Stimulated activated CD8-positive, alpha-beta memory T cell treated with anti-CD3 and anti-CD28 coated beads, Interleukin-2, amount 100 ng/mL, for 1 hour (primary cell): ENCODE measurements at places on chromosomes 1 and 21.

- no peak for DNase-seq
Observed at GRCh38 chr1:67604778-67605177, 80.2 kb upstream of the GADD45A start.

DNA sequence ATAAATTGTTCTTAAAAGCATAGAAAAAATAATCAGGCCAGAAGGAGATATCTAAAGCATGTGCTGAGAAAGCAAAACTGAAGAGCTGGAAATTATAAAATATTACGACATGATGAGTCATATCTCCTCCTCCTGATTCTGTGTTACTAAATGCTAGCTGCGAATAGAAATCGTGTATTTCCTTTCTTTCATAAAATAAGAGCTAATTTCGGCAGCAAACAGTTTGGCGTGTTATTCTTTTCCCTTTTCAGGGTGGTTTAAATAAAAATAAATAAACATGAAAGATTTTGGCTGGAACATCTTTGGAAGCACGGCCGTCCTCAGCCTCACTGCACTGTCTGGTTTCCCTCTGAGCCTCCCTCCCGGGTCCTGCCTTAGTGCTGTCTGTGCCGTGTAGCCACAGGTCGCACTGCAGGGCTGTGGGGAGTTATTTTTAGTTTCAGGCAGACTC, 56.0 kb downstream of the ADARB1 start:
- DNase-seq = no peak

- no peak for DNase-seq
Observed at GRCh38 chr1:67609577-67610341, 75.2 kb upstream of the GADD45A start.

DNA sequence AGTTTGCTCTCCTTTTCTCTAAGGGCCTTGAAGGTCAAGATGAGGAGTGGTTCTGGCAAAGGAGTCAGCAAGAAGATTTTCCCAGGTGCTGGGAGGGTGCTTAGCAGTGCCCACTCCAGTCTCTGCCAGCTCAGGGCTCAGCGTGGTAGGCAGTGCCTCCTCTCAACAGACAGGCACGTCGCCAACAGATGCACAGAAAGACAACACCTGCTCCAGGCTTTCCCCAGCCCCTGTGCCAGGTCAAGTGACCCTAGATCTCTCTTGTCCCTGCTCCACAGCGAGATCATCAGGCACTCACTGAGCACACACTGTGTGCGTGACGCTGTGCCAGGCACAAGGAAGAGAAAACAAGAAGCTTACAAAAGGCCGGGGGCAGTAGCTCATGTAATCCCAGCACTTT, 86.0 kb downstream of the CASZ1 start:
- no peak for DNase-seq

- no peak for DNase-seq
Observed at GRCh38 chr1:40712997-40713396, 21.5 kb downstream of the NFYC start.

- DNase-seq = no peak
Observed at GRCh38 chr1:110466646-110467280, 15.8 kb downstream of the PROK1 start.

DNA sequence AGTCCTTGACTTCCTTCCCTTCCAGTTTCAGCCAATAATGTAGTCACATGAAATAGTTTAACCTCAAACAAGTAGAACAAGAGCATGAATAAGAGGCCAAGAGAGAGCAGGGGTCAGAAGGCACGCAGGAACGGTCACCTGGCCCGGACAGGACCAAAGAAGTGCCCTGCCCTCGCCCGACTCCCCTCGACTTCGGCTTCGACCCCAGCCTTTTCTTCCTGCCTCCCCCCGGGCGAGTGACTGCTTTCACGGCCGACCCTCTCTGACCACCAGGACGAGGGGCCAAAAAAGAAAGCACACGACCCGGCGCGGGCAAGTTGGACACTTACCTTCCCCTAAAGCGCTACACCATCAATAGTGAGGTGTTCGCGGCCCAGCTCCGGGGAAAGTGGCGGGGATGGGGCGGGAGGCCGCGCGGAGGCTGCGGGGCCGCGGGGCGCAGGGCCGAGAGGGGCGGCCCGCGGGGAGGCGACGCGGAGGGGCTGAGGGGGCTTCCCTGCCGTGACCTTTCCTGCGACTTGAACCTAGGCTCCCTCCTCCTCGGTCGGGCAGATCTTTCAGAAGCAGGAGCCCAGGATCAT, 519 bp downstream of the RERE start:
- DNase-seq = no peak

DNA sequence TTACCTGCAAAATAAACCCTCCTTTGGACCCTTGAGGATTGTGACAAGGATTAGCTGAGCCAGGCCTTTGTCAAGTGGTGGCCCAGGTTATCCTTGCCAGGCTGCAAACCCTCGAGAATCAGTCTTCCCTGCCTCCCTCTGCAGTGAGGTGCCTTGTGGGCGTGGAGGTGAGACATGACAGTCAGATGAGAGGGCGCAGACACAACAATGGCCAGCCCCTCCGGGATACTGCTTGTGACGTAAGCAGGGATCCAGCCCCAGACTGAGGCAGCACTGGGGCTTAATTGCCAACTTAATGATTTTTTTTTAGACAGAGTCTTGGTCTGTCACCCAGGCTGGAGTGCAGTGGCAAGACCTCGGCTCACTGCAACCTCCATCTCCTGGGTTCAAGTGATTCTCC, 104.6 kb downstream of the LAMC2 start:
- no peak for DNase-seq

DNA sequence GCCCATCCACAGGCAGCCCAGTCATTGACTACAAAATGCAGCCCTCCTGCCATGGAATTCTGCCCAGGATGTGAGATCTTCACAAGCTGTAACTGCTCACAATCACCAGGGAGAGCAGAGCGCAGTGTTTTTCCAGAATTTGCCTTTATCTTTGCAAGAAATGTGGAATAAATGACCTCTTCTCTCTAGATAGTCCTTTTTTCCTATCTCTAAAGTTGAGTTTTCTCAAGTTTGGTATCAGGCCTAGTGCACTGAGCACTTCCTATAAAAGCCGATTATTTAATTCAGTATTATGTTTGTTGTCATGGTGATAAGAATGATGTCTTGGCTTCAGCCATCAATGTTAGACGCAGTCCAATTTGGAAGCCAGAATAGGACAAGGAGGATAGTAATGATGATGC, 246.9 kb upstream of the IRF2BP2 start:
- no peak for DNase-seq

- DNase-seq = no peak
Observed at GRCh38 chr1:49163031-49163430, 386.3 kb upstream of the BEND5 start.

- no peak for DNase-seq
Observed at GRCh38 chr21:35512346-35512745, 463.2 kb upstream of the RUNX1 start.
